ENCODE measurements at places on chromosomes 16 and 17.

GRCh38 chr16:86563469-86564345 lies 2.9 kb upstream of the FOXC2 start:
- DNase-seq = peak; percentile 84

DNA sequence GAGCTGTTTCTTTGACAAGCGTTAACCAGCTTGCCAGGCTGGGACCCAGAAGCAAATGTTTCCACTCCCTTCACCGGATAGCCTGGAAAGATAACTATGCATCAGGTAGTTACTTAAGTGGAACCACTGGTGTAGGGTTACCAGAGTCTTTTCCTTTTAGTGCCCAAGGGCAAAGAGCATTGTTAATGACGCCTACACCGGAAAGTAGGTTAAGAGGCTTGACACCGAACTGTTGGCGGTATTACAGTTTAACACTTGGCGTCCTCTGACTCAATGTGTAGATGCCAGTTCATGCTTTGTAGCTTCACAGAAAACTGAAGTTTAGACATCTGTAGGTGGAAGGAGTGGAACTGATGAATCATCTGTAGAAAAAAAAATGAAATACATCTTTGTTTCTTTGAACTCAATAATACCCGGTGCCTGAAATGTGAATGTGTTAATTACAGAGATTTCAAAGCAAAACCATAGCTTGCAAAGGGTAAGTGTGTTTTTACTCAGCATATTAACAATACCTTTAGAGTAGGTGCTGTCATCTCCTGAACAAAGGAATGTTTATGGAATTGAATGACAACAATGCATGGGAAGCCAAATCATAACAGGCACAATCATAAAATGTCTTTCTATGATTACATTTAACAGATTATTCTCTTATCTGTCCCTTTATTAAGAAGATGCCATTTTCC lies 426.7 kb upstream of the SALL1 start:
- DNase-seq = no peak

DNA sequence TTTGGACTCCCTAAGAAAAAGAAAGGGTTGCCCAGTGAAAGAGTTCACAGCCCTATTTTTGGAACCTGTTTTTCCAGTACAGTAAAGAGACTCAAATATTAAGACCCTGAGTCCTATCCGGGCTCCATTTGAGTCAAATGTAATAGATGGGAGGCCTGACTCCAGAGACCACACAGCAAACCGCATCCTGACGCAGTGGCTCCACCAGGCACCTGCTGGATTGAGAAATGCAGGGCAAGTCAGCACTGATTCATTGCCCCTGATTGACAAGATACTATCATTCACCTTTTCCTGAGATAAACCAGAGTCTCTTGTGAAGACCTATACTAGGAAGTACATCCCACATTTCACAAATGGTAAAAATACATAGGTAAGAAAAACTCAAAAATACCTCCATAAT lies 715.7 kb upstream of the SOX9 start:
- DNase-seq = no peak

DNA sequence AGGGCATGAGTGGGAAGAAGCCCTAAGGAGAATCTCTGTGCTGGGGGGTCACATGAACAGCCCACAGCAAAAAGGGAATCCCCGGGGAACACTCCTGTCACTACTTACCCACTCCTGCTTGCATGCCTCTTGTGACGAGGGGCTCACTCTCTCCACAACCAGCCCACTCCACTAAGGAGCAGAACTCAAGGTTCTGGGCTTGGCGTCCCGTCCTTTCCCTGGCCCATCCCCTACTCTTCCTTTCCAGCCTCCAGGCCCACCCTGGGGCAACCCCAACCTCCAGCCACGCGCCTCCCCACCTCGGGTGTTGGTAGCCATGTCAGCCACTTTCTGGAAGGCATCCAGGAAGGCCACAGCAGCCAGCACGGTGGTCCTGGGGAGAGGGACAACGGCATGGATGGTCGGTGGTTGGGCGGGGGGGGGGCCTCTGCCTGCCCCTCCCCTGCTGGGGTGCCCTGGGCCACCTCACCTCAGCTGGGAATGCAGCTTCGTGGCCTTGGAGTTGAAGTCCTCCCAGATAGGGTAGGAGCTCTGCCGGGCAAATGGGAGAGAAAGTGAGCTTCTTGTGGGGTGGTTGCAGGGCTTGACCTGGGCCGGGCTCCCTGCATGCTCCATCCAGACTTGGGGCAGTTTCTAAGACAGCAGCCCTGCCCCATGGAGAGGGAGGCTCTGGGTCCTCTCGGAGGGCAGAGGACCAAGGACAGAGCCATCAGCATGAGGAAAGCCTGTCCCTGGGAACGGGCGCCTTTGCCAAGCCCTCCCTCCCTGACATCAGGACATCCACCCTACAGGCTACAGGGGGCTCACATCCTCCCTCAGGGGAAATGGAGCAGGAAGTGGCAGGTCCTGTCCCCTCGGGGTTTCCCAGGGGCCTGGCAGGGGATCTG lies 5.1 kb downstream of the MTSS2 start:
- no peak for DNase-seq

- no peak for DNase-seq
These were observed at the start of gene KATNB1 for GRCh38 chr16:57735755-57736418. Gene KATNB1 (plus strand): TSS chr16:57735770. CDS start chr16:57737244, 1,474 bp downstream.

Data from T-helper 2 cell (primary cell).